Transverse colon (tissue), 4 donors: ENCODE measurements at places on chromosomes 7 and 10.

GRCh38 chr7:100598425-100598824 is 3.7 kb upstream of the PCOLCE start:
- DNase-seq, result no peak

DNA sequence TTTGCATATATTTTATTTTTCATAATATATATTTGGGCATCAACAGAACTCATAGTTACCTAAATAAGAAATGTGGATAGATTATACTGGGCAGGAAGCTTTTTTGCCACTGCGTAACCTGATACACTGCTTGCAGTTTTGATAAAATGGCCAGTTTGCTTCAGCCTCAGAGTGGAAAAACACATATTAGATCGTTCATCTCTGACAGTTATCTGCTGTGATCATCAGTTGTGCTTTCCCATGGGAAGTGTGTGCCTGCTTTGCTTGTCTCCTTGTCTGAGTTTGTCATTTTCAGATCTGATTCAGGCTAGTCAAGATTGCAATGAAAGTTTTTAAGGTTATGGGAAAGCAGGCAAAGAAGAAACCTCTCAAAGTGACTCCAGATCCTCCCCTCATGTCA is 54.0 kb downstream of the ADAM12 start:
- DNase-seq, result no peak

- DNase-seq, result no peak
These were observed 301.9 kb downstream of the AHR start for GRCh38 chr7:17600340-17600752.

GRCh38 chr7:26451997-26452396 is 160.3 kb downstream of the SNX10 start:
- DNase-seq, result no peak

DNA sequence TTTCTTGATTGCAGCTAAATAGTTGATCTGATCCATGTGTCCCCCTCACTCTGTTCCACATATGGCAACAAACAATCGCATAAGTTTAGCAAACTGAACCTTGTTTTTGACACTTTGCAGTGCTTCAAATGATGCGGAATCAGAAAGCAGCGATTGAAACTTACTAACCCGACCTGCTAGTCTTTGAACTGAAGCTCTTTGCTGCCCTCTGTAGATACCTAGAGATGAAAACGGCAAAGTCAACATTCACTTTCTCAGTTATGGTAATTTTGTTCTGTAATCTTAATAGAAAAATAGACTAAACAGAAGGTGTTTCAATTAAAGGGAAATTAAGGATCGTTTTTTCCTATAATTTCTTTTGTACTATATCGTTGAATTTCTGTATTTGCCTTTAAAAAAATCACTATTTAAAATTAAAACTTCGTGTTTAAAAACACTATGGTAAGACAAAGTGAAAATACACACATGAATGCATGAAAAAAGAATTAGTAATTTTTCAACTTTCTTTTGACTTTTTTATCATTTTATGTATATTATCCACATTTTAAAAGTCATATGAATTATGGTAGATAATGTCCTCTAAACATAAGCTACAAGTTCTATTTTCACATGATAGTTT is 276.5 kb downstream of the MAGI2 start:
- no peak for DNase-seq

DNA sequence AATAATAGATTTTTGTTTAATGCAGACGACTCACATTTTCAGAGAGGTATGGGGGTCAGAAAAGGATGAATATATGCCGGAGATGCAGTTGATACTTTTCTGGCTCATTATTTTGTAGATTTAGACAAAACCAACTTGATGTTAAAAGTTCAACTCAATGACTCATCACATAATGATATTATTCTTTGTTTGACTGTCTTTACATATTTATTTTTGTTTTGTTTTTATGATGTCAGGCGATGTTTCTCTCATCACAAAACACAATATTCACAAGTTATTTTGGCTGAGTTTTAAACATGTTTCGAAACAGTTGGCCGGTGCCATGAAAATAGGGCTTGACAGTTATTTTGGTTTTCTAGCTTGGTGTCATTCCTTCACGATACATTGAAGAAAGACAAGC is 1.3 kb downstream of the GJD4 start:
- no peak for DNase-seq

GRCh38 chr10:6222755-6223154 is 20.0 kb downstream of the PFKFB3 start:
- no peak for DNase-seq

DNA sequence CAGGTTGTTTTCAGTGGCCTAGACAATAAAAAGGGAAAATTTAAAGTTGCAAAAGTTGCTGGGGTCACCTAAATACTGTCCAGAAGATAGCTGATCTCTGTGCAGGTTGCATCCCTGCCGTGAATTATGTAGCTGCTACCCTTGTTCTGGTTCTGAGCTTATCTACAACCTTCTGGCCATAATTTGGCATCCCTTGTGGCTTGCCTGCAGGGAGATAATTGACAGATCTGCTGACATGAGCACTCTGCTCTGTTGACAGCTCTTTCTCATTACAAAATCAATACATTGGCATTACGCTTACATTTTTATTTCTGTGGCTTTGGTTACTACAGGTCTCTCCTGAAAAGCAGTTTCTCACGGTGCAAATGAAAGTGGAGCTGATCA is 29.3 kb upstream of the HECTD2 start:
- no peak for DNase-seq

DNA sequence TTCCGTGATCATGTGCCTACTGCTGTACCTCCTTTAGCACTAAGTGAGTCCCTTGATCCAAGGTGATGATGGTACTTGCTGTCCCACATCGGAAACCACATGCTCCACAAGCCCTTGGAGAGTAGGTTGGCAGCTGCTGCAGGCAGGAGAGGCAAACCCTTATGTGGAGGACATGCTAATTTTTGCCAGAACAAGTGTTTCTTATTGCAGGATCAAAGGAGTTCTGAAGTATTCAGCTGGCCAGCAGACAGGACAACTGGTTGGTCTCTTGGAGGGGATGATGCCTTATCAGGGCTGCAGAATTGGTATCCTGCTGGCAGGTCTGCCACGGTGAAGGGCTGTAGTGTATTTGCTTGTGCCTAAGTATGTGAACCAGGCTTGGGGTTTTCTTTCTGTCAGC is 36.8 kb downstream of the NACAD start:
- DNase-seq, result no peak

GRCh38 chr10:110487411-110488331 is 10.0 kb upstream of the DUSP5 start:
- no peak for DNase-seq

GRCh38 chr7:28939844-28940544 is 18.1 kb downstream of the TRIL start:
- no peak for DNase-seq

GRCh38 chr7:50405221-50405620 is 44.9 kb downstream of the FIGNL1 start:
- no peak for DNase-seq

DNA sequence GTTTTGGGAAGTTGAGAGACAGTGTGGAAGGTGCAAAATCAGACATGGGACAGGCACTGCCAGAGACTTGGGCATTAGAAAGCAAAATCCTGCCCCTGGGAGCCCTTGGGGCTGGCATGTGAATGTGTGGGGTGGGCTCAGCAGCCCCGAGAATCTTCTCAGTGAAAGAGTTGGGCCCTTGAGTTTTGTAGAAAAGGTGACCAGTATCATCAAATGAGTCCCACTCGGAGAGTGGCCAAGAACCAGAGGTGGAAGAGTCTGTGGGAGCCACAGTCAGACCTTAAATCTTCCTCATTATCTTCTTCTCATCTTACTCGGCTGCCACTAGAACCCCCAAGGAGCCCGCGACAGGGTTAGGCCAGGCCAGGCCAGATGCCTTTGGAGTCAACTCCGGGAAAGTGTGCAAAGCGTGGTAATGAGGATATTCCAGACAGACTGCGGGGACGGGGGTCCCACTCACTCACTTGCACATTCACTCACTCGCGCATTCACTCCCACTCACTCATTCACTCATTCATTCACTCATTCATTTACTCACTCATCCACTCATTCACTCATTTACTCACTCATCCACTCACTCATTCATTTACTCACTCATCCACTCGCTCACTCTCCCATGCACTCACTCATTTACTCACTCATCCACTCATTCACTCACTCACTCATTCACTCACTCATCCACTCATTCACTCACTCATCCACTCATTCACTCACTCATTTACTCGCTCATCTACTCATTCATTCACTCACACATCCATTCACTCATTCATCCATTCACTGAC is 74.9 kb downstream of the CARD11 start:
- DNase-seq, result no peak

- DNase-seq, result no peak
These were observed 110.3 kb downstream of the TRRAP start for GRCh38 chr7:98988641-98989040.

DNA sequence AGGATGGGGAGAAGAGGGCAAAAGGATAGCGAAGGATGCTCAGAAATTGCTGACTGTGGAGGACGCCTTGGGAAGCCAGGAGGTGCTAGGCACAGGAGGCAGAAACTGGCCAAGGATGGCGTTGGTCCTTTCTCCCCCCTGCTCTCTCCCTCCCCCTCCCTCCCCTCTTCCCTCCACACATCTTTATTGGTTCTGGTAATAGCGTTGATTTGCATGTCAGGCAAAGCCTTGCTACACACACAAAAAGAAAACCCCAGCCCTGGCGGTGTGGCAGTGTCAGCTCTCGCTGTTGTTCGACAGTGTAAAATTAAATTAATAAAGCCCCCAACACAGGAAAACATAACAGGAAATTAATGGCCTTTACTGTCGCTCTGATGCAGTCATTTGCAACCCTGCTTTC is 47.2 kb downstream of the PAX2 start:
- no peak for DNase-seq

GRCh38 chr7:4123823-4124222 is 558.3 kb upstream of the FOXK1 start:
- no peak for DNase-seq

GRCh38 chr7:69893906-69894305 is 295.6 kb downstream of the AUTS2 start:
- DNase-seq, result no peak

DNA sequence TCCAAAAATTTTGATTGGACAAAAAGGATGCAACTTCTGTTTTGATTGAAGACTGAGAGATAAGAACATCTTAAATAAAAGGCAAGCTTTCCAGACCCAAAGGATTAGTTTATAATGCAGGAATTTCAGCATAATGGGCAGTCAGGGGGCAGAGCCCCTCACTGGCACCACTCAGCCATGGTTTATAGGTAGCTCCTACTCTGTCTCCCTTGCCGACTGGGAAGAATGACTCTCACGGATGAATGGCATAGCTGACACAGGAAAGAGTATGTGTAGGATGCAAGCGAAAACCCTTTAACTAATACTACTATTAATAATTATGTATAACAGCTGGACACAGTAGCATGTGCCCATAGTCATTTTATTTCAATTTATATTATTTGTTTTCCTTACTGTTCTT is 53.3 kb downstream of the GALNT11 start:
- no peak for DNase-seq

DNA sequence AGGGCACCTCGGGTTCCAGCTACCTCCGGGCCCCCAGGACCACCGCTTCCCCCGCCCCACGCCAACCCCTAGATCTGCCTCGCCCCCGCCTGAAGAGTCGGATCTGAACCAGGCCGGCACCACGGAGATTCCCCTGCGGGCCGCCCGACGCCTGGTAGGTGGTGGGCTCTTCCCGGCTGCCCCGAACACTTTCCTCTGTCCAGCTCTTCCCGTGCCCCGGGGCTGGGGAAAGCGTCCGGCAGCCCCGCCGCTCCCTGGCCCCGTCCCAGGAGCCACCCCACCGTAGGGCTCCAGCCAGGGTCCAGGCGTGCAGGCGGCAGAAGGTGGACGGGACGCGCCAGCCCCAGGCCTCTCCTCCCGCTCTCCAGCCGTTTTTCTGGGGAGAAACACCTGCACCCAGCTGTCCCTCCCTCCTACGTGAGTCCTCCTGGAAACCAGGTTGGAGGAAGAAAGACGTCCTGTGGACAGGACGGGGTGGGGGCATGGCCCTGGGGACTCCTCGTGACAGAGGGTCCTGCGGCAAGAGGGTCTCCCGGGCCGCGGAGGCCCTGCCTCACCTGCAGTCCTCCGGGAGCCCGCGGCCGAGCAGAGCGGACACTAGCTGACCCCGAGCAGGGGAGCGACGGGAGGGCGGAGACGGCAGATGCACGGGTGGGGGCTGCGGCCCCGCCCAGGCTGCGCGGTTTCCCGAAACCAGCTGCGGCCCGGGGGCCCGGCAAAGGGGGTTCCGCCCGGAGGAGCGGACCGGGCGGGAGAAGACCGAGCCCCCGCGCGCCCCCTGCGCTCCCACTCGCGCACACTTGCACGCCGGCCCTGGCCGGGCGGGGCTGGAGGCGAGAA is at the start of gene TMEM176B:
TSS of gene TMEM176B (minus strand) at position 624 of the 840 bp plus-strand sequence. CDS start 3,795 bp downstream, outside the sequence.
- peak; percentile 76 for DNase-seq

DNA sequence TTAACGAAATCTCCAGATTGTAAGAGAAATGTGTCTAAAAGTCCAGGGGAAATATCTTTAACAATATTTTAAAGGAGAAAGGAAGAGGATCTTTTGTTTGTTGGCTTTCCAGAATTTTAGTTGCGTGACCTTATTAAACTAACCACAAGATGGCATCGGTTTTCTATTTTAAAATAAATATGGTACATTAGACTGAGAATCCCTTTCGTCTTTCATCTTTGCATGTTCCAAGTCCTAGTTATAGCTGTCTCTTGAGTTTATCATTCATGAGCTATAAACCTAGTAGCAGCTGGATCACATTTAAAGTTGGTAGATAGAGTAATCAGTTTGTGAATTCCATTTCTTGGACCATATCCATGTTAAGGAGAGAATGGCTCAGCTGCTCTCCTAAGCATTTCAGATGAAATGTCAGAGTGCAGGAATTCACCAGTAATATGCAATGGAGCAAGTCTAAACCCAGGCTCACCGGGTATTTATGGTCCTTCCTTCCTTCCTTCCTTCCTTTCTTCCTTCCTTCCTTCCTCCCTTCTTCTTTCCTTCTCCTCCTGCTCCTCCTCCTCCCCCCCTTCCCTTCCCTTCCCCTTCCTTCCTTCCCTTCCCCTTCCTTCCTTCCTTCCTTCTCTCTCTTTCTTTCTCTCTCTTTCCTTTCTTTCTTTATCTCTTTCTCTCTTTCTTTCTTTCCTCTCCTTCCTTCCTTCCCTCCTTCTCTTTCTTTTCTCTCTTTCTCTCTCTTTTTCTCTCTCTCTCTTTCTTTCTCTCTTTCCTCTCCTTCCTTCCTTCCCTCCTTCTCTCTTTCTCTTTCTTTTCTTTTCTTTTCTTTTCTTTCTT is 57.8 kb upstream of the RAB18 start:
- no peak for DNase-seq

DNA sequence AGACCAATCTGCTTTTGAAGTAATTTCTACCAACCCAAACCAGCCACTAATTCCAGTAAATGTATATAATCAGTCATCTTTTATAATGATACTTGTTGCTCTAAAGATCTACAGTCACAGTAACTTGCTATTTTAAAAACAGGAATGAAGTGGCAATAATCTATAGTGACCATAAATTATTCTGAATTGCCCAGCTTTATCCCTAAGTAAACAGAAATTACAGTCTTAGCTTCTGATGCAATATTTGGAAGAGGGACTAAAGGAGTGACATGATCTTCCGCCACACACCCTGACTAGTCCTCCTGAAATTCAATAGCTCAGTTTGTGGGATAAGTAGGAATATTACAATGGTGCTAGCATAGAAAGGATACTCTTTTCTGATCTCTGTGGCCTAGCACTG is 96.1 kb downstream of the ATE1 start:
- DNase-seq, result no peak

GRCh38 chr7:158975526-158976467 is 119.4 kb downstream of the DYNC2I1 start:
- peak; percentile 51 for DNase-seq
